Panc1 (cell line): ENCODE measurements at places on chromosomes 13 and 19. TPM values are rescaled to one million over a fixed set of nuclear protein-coding genes. Genes with fewer than 3 reads are reported as not detected.

GRCh38 chr13:46387064-46387851, at the start of gene RUBCNL:
Gene RUBCNL (minus strand): TSS chr13:46387252. CDS start chr13:46372475, 14,777 bp downstream.
- no peak for DNase-seq
- no peaks in the 10 kb centered on the region for H3K4me1 ChIP-seq
- no peaks in the 10 kb centered on the region for H3K36me3 ChIP-seq
- no peak within 1 kb of the TSS for H3K27ac ChIP-seq
- H3K27me3 ChIP-seq, result no peaks in the 10 kb centered on the region

DNA sequence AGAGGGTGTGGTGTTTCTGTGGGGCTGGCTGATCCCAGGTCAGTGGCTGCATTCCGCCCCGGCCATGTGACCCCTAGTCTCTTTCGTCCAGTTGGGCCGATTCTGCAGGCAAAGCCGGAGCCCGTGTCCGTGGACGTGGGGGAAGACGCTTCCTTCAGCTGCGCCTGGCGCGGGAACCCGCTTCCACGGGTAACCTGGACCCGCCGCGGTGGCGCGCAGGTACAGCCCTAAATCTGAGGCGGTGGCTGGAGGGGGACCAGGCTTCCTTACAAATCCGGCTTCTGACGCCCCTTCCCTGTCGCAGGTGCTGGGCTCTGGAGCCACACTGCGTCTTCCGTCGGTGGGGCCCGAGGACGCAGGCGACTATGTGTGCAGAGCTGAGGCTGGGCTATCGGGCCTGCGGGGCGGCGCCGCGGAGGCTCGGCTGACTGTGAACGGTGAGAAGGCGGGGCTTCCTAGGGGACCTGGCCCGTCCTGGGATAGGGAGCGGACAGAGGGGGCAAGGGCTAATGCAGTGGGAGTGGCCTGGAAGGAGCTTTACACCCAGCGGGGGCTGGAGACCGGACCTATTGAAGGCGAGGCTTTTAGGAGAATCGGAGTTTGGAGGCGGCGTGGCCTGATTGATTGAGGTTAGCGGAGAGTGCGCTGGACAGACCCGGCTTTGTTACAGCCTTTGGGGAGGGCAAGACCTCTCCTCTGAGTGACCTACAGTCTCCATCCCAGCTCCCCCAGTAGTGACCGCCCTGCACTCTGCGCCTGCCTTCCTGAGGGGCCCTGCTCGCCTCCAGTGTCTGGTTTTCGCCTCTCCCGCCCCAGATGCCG, 4.3 kb downstream of the KIRREL2 start:
- no peak overlapping the region for H3K4me3 ChIP-seq
- H3K36me3 ChIP-seq, result no peaks in the 10 kb centered on the region
- H3K27me3 ChIP-seq, result no peaks in the 10 kb centered on the region
- no peak overlapping the region for H3K27ac ChIP-seq

DNA sequence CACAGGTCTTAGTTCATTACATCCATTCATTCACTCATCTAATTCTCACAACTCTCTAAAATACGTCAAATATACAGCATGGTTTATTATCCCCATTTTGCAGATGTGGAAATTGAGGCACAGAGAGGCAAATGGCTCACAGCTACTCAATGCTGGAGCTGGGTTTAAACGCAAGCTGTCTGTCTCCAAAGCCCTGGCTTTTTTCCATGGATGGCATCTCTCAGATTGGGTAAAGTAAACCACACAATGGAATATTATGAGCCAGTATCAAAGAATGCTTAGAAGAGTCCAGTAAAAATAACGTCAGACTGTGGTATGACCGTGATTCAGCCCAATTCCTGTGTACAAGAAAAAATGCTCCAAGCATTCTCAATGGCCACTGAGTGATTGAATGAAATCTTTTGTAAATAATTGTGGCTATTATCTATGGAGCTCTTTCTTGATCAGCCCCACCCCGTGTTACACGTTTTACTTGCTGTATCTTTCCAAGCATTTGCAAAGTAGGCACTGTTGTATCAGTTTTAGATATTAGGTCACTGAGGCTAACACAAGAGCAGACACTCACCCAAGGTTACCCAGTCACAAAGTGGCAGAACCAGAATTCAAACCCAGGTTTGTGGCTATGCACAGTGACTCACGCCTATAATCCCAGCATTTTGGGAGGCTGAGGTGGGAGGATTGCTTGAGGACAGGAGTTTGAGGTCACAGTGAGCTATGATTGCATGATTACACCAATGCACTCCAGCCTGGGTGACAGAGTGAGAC, 5.5 kb upstream of the ACP7 start:
- H3K27ac ChIP-seq, result peak overlapping the region; percentile 75
- peaks cover 73% of the 10 kb centered on the region for H3K4me1 ChIP-seq
- no peaks in the 10 kb centered on the region for H3K36me3 ChIP-seq
- DNase-seq, result peak; percentile 100
- no peaks in the 10 kb centered on the region for H3K27me3 ChIP-seq

DNA sequence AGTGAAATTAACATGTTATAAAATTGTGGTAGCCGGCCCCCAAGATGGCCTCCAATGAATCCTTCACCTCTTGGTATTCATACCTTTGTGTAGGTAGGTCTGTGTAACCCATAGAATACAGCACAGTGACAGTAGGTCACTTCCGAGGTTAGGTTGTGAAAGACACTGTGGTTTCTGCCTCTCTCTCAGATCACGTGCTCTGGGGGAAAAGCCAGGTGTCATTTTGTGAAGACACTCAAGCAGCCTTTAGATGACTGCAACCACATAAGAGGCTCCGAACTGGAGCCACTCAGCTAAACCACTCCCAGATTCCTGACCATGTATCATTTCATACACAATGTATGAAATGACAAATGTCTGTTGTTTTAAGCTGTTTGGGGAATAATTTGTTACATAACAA, 9.8 kb upstream of the USPL1 start:
- H3K36me3 ChIP-seq, result no peaks in the 10 kb centered on the region
- no peak overlapping the region for H3K27ac ChIP-seq
- H3K4me3 ChIP-seq, result no peak overlapping the region
- no peaks in the 10 kb centered on the region for H3K4me1 ChIP-seq

DNA sequence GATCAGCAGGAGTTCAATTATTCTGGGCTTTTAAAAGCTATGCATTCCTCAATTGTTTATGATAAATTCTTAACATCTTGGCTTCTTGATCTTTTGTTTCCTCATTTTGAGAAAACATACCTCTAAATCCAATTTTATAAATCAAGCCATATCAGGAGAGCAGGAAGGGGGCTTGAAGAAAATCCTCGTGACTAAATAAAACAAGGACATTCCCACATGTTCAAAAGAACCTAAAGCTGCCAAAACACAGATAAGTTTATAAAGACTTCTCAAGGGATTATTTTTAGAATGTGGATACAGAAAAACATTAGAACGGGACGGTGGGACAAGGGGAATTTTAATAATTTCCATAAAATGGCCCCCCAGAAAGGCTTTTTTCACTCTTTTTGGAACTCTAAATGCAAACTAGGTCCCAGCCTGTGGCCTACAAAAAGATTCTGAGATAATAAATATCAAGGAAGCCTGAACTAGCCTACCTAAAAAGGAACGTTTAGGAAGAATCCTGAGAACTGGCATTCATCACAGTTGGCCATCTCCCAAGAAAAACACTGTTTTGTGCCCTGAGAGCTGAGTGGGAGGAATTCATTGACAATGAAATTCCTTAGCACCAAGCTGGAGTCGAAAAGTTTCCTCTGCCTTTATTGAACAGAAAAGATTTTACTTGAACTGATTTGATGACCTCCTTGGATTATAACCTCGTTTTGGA, 30.1 kb downstream of the ZAR1L start:
- no peak for DNase-seq
- H3K27ac ChIP-seq, result no peak overlapping the region
- peaks cover 11% of the 10 kb centered on the region; the same call in 1 of the 2 replicates for H3K4me1 ChIP-seq
- no peaks in the 10 kb centered on the region for H3K27me3 ChIP-seq

The APLP1 gene
- 74.6 TPM for total RNA-seq

DNA sequence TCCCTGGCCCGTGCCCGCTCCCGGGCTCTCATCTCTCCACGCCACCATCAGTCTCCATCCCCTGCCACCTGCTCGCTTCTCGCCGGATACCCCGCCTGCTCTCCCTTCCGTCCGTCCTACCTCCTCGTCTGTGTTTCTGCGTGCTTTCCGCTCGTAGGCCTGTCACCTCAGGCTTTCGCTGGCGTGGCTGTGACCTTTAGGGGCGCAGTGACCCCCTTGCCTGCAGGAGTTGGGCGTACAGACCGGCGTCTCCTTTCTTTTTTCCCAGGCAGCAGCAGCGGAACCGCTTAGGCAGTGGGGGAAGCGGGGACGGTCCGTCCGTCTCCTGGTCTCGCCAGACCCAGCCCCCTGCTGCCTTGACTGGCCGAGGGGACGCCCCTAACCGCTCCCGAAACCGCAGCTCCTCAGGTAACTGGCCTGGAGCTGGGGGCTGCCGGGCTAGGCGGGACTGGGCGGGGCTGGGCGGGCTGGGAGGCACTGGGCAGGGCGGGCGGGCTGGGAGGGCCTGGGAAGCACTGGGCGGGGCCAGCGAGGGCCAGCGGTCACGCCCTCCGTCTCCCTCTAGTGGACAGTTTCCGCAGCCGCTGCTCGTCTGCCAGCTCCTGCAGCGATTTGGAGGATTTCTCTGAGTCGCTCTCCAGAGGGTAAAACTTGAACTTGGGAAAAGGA, 6.3 kb downstream of the PGLYRP1 start:
- H3K27ac ChIP-seq, result no peak overlapping the region
- DNase-seq, result no peak
- H3K36me3 ChIP-seq, result no peaks in the 10 kb centered on the region
- H3K4me3 ChIP-seq, result peak overlapping the region; percentile 60
- H3K27me3 ChIP-seq, result no peaks in the 10 kb centered on the region

DNA sequence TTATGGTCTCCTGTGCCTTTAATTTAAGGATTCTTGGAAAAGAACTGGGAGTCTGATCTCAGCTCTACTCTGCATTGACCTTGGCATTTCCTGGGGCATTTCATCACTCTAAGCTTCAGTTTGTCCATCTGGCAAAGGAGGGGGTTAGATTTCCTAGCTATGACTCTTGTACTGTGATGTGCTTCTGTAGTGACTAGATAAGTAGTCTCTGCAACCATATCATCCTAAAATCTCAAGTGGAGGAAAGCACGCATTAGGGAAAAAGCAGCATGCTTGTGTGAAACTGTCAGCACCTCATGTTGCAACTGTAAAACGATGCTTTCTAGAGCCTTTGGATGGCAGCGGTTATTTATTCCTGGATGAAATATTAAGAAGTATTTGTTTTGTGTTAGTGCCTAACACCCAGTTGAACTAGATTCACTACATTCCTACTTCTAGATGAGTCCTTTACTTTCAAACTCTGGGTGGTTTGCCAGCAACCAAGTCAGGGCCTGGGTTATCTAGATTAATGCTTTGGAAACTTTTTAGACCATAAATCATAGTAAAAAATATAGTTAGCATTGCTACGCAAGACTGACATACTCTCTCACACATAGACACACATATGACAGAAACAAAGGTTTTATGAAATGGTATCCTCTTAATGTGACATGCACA, 6.8 kb downstream of the WDFY2 start:
- H3K27ac ChIP-seq, result peak overlapping the region; percentile 78
- H3K36me3 ChIP-seq, result no peaks in the 10 kb centered on the region
- H3K4me1 ChIP-seq, result peaks cover 48% of the 10 kb centered on the region
- DNase-seq, result peak; percentile 51
- H3K27me3 ChIP-seq, result no peaks in the 10 kb centered on the region

The LHB gene
- total RNA-seq, result 0.39 TPM

The SLC10A2 gene
- not detected for total RNA-seq

DNA sequence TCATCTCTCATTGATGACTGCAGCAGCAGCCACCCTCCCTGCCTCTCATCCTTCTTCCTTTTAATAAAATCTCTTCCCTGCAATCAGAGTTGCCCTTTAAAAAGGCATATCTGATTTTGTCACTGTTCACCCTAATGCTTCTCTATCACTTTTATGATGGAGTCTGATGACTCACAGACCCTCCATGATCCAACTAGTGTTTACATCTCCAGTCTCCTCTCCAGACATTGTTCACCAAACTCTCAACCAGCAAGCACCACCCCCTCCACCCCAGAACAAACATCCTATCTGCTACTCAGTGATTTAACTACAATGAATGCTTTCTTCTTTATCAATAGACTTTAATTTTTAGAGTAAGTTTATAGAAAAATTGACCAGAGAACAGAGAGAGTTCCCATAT, 59.5 kb downstream of the TNFSF11 start:
- no peak overlapping the region for H3K27ac ChIP-seq
- DNase-seq, result no peak
- no peaks in the 10 kb centered on the region for H3K27me3 ChIP-seq
- no peaks in the 10 kb centered on the region for H3K36me3 ChIP-seq

GRCh38 chr19:2978166-2978767, 903 bp downstream of the TLE6 start:
- DNase-seq, result no peak
- peaks cover 15% of the 10 kb centered on the region for H3K4me1 ChIP-seq
- H3K27me3 ChIP-seq, result no peaks in the 10 kb centered on the region
- no peaks in the 10 kb centered on the region for H3K36me3 ChIP-seq

- peak overlapping the region; percentile 89 for H3K27ac ChIP-seq
- DNase-seq, result no peak
- H3K36me3 ChIP-seq, result no peaks in the 10 kb centered on the region
- H3K4me3 ChIP-seq, result peak overlapping the region; percentile 11; the same call in 1 of the 2 replicates
These were observed 209.7 kb downstream of the SPRY2 start for GRCh38 chr13:80131204-80131603.

DNA sequence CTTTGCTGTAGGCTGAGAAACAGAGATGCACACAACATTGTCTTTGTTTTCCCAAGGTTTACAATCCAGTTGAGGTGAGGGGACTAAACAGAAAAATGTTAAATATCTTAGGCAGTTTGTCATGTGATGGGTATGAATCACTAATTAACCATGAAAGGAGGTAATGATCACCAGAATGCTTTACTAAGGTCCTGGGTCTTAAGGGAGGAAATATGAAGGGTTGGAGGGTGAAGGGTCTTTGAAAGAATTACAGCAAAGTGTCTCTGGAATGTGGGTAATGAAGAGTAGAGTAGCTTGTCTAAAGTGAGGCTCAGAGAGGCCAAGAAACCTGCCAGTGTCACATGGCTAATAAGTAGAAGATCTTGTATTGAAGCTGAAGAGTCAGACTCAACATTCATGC, 19.0 kb downstream of the BIVM start:
- no peaks in the 10 kb centered on the region for H3K27me3 ChIP-seq
- no peak for DNase-seq
- no peak overlapping the region for H3K27ac ChIP-seq
- no peaks in the 10 kb centered on the region for H3K4me1 ChIP-seq
- H3K4me3 ChIP-seq, result no peak overlapping the region
- no peaks in the 10 kb centered on the region for H3K36me3 ChIP-seq

DNA sequence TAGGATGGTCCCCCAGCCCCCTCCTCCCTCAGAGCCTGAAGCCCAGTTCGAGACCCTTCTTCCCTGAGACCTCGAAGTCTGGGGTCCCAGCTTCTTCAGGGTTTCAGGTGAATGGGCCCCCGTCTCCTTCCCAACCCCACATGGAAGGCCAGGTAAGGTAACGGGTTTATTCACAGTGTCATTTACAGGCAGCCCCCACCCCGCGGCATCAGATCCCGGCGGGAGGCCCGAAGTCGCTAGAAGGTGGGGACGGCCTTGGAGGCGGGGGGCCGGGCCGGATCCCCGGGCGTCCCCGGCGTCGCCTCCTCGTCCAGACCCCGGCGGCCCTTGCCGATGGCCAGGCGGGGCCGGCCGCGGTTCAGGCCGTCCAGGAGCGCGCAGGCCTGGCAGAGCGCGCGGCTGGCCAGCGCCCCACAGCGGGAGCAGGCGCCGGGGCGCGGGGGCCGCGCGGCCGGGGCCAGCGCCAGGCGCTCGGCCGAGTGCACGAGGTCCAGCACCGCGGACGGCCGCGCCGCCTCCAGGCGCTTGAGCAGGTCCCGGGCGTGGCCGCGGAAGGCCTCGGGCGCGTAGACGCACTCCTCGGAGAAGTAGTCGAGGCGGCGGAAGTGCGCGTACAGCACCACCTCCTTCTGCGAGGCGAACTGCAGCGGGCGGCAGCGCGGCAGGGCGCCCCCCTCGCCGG, 9.7 kb downstream of the CTU1 start:
- H3K4me3 ChIP-seq, result no peak overlapping the region
- H3K27ac ChIP-seq, result no peak overlapping the region
- DNase-seq, result no peak
- no peaks in the 10 kb centered on the region for H3K27me3 ChIP-seq

The THAP8 gene
- 9.6 TPM for total RNA-seq

The PNMA8C gene
- not detected for total RNA-seq
